Stimulated activated CD4-positive, alpha-beta T cell treated with anti-CD3 and anti-CD28 coated beads, Interleukin-1b, Interleukin-23, amount 100 ng/mL, for 1 hour (primary cell): ENCODE measurements at places on chromosomes 12 and 14.

GRCh38 chr14:34665785-34666435 lies 36.0 kb upstream of the SNX6 start:
- no peak for DNase-seq

DNA sequence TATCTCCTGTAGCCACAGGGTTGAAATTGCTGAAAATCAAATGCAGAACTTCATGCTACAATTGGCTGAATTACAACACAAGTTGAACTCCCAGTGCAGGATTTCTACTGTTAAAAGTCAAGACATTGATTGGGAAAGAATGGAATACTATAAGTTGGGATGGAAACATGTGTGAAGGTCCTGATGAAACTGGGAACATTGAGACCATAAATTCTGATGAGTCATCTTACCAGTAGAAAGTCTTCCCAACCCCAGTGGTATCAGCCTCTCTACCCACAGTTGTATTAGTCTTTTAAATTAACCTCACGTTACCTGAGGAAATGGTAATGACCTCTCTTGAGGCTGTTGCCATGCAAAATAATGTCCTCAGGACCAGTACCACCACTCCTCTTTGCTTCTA lies 27.4 kb upstream of the DYRK2 start:
- no peak for DNase-seq

DNA sequence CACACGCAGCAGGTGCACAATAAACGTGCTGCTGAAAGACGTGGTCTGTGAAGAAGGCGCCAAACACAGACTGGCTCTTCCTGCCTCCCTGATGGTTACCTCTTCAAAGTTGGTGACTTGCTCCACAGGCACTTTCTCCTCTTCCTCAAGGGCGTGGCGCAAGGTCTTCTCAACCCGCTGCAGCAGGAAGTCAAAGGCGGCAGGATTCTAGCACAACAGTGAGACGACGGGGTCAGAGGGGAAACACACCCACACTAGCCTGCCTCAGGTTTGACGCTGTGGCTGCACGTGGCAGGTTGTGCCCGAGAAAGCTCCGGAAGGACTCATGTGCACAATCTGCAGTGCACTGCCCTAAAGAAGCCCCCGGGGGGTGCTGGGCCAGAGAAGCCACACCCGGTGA lies 15.0 kb downstream of the POLE start:
- no peak for DNase-seq

- no peak for DNase-seq
Observed at GRCh38 chr12:18250313-18250916, 10.9 kb upstream of the PIK3C2G start.

GRCh38 chr12:5489760-5490406 lies 58.0 kb downstream of the NTF3 start:
- no peak for DNase-seq

DNA sequence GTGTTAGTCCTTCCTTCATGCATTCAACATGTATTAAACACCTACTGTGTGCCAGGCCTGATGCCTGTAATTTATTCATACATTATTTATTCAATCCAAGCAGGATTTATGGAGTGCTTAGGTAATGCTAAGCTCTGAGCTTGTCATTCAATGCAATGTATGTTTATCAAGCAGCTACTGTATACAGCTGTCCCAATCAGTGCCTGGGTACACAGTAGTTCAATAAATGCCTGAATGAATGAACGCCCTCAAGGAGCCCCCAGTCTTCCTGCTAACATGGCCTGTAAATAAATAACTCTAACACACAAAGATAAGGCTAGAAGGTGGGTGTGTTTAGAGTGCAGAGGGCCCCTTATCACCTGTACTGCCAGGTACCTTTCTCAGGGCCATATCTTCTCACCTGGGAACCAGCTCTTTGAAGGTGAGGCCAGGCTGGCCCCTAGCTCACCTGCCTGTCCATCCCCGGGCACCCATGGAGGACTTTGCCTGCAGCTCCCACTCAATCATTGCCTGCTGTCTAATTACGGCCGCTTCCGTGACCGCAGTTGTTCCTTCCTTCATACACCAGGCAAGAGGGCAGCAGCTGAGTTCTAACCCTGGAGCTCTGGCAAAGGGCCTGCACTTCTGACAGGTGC lies 20.0 kb upstream of the KDM2B start:
- DNase-seq: no peak

- DNase-seq: no peak
Observed at GRCh38 chr12:41943671-41944070, 201.0 kb downstream of the GXYLT1 start.

- DNase-seq: no peak
Observed at GRCh38 chr12:52795694-52796428, at the start of gene KRT3. Gene KRT3 (minus strand): TSS chr12:52796117. CDS start chr12:52796042, 75 bp downstream.

- no peak for DNase-seq
Observed at GRCh38 chr14:101064718-101065117, 161.2 kb upstream of the RTL1 start.

GRCh38 chr12:26741584-26742227 lies 91.3 kb downstream of the ITPR2 start:
- no peak for DNase-seq
